Neural crest cell (in vitro differentiated cells): ENCODE measurements at places on chromosomes 13 and 19.

DNA sequence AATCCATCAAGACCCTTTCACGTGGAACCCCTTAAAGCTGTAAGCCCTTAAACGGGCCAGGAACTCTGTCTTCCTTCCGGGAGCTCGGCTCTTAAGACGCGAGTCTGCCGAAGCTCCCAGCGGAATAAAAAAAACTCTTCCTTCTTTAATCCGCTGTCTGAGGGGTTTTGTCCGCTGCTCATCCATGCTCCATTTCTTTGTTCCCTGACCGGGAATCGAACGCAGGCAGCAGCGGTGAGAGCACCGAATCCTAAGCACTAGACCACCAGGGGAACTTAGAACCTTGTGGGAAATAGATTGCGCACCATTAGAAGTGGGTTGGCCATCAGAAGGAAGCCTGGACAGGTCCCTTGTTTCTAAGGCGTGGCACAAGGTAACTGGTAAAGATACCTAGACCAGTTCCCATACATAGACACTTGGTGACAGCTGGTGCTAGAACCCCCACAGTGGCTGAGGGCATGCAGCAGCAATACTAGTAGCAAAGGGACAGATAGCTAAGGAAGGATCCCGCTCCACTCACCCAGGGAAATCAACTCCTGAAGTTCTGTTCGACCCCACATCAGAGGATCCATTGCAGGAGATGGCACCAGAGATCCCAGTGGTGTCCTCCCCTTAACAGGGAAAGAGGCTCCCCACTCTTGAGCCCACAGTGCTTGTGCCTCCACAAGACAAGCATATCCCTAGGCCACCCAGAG is 1.5 kb upstream of the RGCC start:
- H3K27me3 ChIP-seq, result peaks cover 72% of the 10 kb centered on the region
- peak overlapping the region; percentile 79 for H3K4me3 ChIP-seq
- H3K36me3 ChIP-seq, result no peaks in the 10 kb centered on the region
- no peak for DNase-seq
- no peak overlapping the region for H3K27ac ChIP-seq

DNA sequence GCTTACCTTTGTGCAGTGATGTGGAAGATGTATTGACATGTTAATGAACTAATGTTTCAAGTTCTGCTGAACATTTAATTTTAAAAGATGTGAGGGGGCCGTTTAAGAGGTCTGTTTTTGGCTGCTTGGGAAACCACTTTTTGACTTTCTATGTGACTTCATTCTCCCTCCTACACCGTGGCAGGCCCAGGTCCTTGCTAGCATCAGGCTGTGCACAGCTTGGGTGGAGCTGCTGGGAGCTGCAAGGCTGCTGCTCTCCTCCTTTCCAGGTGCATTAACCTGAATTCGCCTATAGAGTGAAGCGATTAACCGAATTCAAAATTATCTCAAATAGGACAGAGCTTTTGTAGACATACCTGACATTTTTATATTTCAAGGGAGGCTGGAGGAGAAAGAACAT is 249.1 kb downstream of the FGF14 start:
- H3K27me3 ChIP-seq, result peaks cover 4% of the 10 kb centered on the region
- no peak overlapping the region for H3K27ac ChIP-seq
- no peaks in the 10 kb centered on the region for H3K4me1 ChIP-seq
- DNase-seq, result no peak

GRCh38 chr13:101917833-101918661 is 465.6 kb downstream of the ITGBL1 start:
- peaks cover 6% of the 10 kb centered on the region for H3K4me1 ChIP-seq
- H3K4me3 ChIP-seq, result peak overlapping the region; percentile 5
- peaks cover 87% of the 10 kb centered on the region for H3K27me3 ChIP-seq
- DNase-seq, result no peak
- no peak overlapping the region for H3K27ac ChIP-seq

DNA sequence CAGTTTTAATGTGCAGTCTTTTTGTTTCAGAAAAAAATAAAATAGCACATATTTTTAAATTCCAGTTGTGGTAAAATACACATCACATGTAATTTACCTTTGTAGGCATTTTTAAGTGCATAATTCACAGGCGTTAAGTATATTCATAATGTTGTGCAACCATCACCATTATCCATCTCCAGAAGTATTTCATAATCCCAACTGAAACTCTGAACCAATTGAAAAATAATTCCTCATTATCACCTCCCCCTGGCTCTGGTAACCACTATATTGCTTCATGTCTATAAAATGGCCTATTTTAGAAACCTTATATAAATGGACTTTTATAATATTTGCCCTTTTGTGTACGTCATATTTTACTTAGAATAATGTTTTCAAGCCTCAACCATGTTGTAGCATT is 756.5 kb upstream of the KLHL1 start:
- peaks cover 4% of the 10 kb centered on the region for H3K4me1 ChIP-seq
- peaks cover 4% of the 10 kb centered on the region for H3K36me3 ChIP-seq
- no peak overlapping the region for H3K4me3 ChIP-seq
- DNase-seq, result no peak
- H3K27ac ChIP-seq, result no peak overlapping the region

DNA sequence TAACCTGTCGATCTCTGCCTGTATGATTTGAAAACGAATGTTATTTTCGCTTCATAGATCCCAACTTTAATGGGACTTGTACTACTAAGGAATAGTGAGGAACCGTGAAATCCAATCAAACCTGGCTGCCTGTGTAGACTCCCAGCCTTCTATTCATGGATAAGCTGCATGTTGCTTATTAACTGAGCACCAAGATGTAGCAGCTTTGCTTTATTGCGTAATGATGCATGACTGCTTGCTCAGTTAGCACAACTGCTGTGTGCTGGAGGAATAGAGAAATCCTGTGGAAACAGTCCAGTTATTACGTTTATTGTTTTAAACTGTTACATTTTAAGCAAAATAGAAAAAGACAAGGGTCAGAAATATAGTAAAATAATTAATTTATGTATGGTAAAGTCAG is 108.2 kb downstream of the SHISA2 start:
- no peaks in the 10 kb centered on the region for H3K4me1 ChIP-seq
- H3K36me3 ChIP-seq, result no peaks in the 10 kb centered on the region
- no peak overlapping the region for H3K27ac ChIP-seq
- no peaks in the 10 kb centered on the region for H3K27me3 ChIP-seq

DNA sequence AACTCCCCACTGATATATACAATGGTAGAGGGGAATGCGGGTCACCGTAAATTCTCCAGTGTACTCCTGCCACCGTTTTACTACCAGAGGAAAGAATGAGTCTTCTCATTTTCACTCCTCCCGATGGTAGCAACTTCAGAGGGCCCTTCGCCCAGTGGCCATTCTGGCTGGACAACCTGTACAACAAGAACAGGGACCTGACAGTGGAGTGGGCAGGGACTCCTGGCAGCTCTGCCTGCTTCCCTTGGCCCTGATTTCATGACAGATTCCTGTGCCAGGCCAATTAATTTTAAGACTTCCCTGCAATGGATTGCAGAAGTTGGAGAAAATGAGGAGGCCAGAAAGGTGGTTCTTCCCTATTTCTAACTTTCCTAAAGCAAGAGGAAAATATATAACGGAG is 148.9 kb downstream of the GPC6 start:
- no peaks in the 10 kb centered on the region for H3K27me3 ChIP-seq
- no peaks in the 10 kb centered on the region for H3K36me3 ChIP-seq
- H3K4me3 ChIP-seq, result no peak overlapping the region

DNA sequence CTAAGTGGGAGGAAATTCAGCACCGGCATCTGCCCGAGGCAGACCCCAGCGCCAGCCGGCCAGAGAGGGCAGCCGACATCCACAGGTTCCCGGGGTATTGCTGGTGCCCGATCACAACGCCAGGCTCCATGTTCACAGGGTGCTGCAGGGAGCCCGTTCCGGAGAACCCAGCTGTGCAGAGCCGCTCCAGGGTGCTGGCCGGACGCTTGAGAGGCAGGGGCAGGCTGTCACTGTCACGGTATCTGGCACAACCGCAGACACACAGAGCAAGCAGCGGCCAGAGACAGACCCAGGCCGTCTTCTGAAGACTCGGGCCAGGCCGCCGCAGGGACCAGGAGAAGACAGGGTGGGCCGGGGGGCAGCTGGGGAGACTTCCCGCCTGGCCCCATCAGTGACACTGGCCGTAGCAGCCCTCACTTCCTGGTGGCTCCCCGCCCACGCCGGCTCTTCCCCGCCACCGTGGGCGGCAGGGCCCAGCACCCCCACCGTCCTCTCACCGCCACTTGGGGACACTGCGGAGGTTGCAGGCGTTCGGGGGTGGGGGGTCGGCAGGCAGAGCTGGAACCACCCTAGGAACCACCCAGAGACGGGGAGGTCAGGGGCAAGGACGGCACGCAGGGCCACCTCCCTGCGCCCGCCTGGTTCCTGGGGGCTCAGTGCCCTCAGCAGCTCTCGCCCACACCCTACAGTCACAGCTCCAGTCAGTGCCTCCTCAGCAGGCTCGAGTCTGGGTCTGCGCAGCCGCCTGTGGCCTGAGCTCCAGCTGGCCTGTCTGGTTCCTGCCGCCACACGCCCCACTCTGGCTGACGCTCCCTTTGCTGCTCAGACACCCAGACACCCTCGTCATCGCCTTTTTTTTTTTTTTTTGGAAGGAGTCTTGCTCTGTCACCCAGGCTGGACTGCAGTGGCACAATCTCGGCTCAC is 3.8 kb downstream of the RNF126 start:
- no peaks in the 10 kb centered on the region for H3K36me3 ChIP-seq
- H3K27ac ChIP-seq, result no peak overlapping the region
- peaks cover 18% of the 10 kb centered on the region for H3K4me1 ChIP-seq
- peak overlapping the region; percentile 67 for H3K4me3 ChIP-seq
- DNase-seq, result no peak

GRCh38 chr13:33571618-33572017 is 246.3 kb upstream of the RFC3 start:
- DNase-seq, result no peak
- no peaks in the 10 kb centered on the region for H3K27me3 ChIP-seq
- H3K27ac ChIP-seq, result no peak overlapping the region
- H3K4me3 ChIP-seq, result no peak overlapping the region
